Upper lobe of left lung (tissue), 6 donors: ENCODE measurements at places on chromosomes 7 and 10.

DNA sequence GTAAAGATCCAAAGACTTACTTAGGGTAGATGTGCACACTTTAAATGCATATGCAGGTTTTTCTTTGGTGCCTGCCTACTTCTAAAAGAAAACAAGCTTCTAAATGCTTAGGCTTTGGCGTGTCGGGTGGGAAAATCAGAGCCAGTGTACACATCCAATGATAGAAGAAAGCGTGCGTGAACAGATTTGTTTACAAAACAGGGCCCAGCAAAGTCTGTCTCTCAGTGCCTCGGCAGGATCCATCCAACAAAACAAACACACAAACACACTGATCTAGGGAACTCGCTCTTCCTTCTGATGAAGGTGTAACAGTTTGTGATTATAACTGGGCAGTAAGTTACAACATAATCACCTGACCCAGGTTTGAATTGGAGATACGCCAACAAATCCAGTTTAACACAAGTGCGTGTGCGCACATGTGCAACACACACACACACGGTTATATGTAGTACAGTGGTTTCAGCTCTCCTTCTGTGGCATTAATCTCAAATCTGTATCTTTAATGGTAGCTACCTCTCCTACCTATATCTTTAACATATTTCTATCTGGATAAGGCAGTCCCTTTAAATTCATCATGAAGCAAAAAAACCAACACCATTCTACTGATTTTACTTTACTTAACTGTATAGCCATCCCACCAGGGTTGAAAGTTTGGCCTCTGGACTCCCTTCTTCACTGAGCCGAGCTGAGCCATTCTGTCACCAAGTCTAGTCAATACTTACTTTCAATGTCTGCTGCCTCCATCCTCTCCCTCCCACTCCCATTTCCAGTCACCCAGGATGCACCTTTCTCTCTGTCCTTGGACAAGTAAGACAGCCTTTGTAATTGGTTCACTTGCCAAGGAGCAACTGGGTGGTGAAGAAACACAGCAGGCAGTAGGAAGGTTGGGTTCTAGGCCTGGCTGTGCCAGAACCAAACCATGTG, 184.4 kb upstream of the KLF14 start:
- no peak for DNase-seq

DNA sequence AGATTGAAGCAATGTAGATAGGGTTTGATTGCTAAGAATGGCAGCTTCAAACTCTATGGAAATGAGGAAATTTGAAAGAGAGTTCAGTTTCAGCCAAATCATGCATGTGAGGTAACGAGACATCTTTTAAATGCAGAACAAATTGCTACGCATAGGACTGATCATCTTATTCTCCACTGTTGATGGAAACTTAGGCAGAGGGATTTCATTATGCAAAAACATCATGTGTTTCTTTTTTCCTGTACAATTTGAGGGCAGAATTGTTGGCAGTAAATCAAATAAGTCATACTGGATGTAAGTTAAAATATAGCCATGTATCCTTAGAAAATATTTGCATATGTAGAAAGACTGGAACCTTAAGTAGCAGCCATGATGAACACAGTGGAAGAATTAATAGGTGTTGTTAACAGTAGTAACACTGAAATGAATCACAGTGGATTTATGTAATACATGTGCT, 327.4 kb downstream of the CDK14 start:
- DNase-seq = no peak

- DNase-seq = no peak
Measured at GRCh38 chr7:71633551-71634008, 501.6 kb downstream of the GALNT17 start.

GRCh38 chr10:76466836-76467503, 1035.5 kb downstream of the LRMDA start:
- no peak for DNase-seq

DNA sequence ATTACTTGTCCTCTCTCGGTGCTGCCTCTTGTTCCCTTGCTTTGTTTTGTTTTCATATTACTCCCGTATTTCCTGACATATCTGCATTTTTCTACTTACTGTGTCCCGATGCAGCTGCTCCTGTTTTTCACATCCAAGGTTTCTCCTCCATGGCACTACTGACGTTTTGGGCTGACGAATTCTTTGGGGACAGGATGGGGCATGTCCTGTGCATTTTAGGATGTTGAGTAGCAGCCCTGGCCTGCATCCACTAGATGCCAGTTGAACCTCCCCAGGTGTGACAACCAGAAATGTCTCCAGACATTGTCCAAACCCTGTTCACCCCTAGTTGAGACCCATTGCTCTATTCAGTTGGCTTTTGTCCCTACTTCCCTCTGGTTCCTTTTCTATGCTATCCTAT, 12.4 kb downstream of the ZNF789 start:
- no peak for DNase-seq

DNA sequence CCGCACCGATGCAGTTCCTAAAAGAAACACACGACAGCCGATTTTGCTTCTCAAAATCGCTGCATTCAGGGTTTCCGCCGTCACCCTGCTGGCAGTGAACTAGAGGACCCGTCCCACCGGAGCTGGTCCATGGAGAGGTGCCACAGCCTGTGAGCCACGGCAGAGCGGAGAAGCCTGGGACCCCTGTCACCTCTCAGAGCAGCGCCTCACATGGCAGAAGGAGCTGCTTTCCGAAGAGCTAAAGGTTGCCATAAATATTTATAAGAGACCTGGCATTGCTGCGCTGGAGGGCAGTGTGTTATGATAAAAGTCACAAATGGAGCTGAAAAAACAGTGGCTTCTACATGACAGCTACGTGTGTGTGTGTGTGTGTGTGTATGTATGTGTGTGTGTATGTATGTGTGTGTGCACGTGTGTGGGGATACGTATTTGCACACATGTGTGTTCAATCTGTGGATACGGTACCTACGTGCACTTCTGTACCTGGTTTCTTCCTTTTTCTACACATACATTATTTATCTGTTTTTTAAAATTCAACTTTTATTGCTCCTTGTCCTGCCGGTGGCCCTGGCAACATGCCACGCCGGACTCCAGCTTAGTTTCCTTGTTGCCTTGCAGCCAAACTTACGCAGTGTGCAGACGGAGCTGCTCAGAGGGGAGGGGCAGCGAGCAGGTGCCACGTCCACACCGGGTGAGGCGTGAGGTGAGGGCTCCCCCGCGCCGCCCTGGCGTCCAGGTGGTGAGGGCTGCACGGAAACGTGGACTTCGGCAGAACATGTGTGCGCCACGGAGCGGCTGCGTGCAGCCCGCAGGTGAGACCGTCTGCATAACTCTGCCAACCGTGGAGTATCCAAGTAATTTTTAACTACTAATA, 115.2 kb upstream of the PITRM1 start:
- DNase-seq = no peak

- no peak for DNase-seq
Measured at GRCh38 chr7:85030893-85031292, 156.0 kb downstream of the SEMA3D start.

GRCh38 chr7:131197920-131198615, 129.6 kb upstream of the MKLN1 start:
- no peak for DNase-seq

DNA sequence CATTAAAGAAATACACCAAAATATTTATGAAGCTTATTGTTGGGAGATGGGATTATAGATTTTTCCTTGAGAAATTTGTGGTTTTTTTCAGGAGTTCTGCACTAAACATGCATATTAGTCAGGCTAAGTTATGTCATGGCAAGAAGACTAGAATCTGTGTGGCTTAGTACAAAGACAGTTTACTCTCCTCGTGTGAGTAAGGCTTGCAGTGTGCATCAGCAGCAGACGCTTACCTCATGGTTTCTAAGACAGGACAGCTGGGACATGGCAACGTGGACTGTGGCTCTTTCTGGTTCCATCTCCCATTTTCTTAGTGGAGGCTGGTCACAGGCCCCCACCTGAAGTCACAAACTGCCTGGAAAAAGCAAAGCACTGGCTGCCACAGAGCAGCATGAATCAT, 429.6 kb upstream of the VSTM2A start:
- DNase-seq = no peak

- peak; percentile 29 for DNase-seq
Measured at GRCh38 chr10:97131666-97132065, 54.1 kb downstream of the SLIT1 start.

- no peak for DNase-seq
Measured at GRCh38 chr10:93790439-93790838, 32.7 kb downstream of the LGI1 start.

GRCh38 chr10:33365871-33366411, 31.5 kb upstream of the NRP1 start:
- DNase-seq = peak; percentile 23

DNA sequence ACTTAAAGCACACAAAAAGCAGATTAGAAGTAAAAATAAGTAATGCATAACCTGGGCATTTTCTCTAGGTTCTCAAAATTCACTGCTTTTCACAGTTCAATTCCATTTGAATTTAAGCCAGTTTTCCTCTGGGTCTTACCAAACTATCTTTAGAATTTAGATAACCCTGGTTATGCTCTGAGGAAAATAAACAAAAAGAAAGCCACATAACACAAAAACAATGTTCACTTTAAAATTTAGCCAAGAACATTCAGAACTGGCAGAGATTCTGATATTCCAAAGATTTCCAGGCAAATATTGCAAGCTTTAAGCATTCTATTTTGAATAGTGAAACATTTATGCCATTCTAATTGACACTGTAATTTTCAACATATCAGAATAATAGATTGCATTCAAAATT, 50.7 kb upstream of the PRKG1 start:
- DNase-seq = no peak

DNA sequence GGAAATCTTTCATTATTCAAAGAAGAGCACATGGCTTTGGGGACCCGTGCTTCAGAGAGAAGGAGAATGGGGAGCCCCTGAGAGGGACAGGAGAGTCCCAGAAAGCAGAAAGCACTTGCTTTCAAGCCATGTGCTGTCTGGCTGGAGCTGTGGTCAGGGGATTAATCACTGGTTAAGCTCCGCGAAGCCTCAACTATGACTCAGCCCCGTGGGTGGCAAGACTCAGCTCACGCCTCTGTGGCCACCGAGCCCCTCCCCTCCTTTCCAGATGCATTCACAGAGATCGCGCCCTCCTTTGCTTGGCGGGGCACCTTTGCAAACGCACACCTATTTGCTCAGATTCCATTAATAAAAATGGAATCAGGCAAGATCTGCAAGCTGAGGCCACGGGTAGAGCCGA, 202.9 kb upstream of the TCERG1L start:
- no peak for DNase-seq

GRCh38 chr7:112076324-112076723, 129.9 kb downstream of the DOCK4 start:
- no peak for DNase-seq

DNA sequence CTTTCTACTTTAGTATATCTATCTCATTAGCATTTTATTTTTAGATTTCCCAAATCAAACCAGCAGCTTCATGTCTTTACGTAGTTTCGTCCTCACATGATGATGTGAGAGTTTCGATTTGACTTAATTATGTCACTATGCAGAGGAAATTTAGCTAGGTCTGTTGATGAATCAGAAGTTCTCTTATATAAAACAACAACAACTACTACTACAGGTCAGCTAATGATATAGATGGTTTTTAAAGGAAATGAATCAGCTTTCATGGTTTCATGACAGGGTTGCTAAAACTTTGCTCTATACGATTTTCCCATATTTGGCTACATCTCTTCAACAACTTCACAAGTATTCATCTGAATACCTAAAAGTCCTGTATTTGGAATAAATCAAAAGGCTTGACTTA, 28.6 kb downstream of the JAZF1 start:
- no peak for DNase-seq

- no peak for DNase-seq
Measured at GRCh38 chr10:127374901-127375300, 174.2 kb upstream of the NPS start.

GRCh38 chr7:15709978-15710377, 23.5 kb upstream of the MEOX2 start:
- DNase-seq = no peak

GRCh38 chr7:21417647-21418046, 10.2 kb upstream of the SP4 start:
- DNase-seq = no peak

- DNase-seq = no peak
Measured at GRCh38 chr10:100620087-100620835, 84.5 kb downstream of the HIF1AN start.

DNA sequence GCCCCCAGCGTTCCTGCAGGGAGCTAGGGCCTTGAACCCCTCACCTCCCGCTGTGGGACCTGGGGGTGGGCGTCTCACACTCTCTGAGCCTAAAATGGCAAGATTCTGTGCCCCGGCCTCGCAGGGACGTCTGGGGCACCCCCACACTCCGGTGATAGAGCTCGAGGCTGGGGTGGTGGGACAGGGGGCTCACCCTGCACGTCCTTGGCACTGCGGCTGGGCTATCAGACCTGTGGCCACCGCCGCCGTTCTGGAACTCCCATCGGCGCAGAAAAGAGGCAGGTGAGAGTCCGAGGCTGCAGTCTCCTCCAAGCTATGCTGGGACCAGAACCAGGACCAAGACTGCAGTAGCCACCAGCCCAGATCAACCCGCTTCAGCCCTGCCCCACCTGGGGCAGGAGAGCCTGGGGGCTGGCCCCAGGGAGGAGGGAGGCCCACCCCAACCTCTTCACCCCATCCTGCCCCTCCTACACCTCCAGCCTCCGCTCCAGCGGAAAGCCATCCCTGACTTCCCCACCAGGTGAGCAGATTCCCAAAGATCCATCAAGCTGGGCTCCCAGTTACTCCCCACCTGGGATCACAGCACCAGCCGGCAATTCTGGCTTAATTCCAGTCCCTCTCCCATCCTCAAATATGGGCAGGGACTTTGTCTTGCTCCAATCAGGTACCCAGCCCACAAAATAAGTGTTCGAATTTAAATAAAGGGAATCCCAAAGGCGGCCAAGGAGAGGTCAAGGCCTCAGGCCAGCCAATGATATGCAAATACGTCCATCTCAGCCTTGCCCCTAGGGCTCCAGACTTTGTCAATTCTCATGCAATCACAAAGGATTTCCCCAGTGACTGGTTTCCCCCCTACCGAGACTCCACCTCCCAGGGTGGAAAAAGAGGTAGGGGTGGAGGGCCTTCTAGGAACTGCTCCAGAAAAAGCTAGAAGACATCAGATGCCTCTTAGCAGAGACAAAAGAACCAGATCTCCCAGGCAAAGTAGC, 16.4 kb downstream of the TNRC18 start:
- no peak for DNase-seq

DNA sequence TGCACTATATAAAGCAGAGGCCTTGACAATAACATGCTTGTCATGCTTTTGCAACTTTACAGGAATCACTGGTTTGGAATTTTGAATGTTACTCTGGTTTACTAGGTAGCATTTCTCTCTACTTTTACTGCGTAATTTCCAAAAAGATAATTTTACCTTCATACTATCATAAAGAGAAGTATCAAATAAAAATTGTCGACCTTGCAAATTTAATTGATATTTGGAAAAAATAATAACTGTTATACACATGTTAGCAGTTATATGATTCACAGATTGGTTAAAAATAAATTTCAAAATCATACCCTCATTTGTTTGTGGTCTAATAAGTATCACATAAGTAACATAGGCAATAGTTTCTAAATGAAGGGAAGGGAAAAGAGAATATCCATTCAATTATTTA, 228.5 kb upstream of the CACNA2D1 start:
- DNase-seq = no peak
